ENCODE measurements at places on chromosomes 3 and 15.

- no peak for DNase-seq
Observed at GRCh38 chr15:89359471-89360293, 25.1 kb upstream of the POLG start.

- no peak for DNase-seq
Observed at GRCh38 chr15:77329202-77329601, 90.7 kb downstream of the PEAK1 start.

DNA sequence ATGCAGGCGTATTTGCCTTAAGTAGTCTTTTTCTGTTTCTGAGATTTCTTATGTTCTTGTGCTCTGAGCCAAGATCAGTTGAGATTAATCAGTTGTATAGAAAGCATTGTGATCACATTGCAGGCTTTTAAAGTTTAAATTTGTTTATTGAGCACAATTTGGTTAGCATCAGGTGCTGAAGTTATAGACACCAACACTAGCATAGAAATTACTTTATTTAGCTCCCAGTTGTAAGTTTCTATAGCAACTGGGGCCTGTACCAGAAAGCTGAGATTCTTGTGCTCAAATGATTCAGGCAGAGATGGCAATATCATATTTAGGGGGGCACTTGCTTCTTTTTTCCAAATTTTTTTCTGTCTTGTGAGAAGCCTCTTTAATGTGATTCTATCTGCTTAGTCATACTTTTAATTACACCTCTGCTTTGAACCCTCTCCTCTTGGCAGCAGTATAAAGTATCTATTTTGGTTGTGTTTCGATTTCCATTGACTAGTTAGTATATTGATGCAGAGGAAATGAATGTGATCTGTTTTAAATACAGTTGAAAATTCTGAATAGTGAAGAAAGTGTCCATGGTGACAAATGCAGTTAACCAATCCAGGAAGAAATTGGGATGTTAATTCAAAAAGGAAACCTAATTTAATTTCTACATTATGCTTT, 241.7 kb upstream of the GBE1 start:
- DNase-seq = no peak

GRCh38 chr3:49642708-49643145, 31.4 kb upstream of the APEH start:
- DNase-seq = no peak

DNA sequence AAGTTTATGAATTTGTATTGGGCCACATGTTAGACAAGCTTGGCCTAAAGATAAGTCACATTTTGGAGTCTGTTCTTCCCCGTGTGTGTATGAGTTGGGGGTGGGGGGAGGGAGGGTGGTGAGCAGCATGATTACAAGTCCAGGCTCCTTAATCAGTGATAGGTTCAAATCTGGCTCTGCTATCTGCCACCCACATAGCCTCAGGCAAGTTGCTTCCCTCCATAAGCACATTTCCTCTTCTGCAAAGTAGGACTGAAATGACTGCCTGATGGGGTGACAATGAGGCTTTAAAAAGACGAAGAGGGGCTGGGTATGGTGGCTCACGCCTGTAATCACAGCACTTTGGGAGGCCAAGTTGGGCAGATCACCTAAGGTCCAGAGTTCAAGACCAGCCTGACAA, 1.1 kb upstream of the SPATA12 start:
- no peak for DNase-seq

GRCh38 chr3:29627136-29628117, 346.6 kb downstream of the RBMS3 start:
- no peak for DNase-seq

DNA sequence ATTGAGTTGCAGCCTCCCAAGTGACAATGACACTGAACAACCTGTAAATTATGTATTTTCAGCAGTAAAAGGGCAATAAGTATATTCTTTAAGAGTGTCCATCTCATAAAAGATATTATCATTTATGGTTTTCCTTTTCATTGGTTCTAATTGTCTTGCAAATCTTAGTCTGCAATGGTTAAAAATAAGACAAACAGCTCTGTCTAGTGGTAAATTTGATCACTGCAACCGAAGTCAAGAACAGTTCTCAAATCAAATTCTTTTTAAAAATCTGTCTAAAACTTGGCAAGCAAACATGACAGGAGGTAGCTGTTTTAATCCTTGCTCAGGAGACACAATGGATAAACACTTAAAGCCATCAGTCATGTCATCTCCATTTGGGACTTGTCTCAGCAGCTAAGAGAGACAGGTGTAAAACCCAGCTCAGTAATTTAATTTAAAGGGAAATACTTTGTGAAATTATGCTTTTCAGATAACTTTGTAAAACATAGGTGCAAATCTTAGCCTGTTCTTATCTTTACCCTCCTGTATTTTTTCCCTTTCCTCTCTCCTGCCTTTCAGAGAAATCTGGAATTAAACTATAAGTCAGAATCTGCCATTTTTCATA, 150.3 kb upstream of the ARHGEF26 start:
- peak; percentile 84 for DNase-seq

DNA sequence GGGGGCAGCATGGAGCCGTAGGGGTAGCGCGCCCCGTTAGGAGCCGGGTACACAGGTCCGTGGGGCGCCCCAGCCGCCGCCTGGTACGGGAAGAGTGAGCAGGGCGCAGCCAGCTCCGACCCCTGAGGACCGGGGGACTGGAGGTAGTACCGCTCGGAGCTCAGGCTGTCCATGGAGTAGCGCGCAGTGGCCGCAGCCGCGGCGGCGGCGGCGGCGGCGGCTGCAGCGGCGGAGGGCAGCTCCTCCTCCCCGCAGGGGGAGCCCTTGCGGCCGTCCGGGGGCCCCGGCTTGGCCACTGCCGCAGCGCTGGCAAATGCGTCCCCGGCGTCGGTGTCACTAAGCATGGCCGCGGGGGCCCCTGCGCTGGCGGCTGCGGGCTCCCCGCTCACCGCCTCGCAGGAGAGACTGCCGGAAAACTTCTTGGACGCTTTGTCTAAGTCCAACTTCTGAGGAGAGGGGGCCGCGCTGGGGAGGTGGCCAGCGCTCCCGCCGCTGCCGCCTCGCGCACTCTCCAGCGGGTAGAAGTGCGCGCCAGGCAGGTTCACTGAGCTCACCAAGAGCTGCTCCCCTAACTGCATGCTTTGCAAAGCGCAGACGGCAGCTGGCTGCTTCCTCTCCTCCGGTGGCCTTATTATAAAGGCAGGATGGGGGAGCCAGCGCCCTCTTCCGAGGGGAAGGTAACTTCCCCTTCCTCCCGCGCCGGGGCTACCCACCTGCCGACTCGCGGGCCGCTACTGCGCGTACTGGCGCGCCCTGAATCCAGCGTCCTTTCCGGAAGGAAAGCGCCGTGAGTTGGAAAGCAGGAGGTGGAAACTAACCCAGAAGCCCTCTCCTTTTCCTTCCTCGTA, at the start of gene EOMES:
TSS of gene EOMES (minus strand) at position 607 of the 848 bp plus-strand sequence. CDS start at position 578, 29 bp downstream.
- DNase-seq = peak; percentile 80

DNA sequence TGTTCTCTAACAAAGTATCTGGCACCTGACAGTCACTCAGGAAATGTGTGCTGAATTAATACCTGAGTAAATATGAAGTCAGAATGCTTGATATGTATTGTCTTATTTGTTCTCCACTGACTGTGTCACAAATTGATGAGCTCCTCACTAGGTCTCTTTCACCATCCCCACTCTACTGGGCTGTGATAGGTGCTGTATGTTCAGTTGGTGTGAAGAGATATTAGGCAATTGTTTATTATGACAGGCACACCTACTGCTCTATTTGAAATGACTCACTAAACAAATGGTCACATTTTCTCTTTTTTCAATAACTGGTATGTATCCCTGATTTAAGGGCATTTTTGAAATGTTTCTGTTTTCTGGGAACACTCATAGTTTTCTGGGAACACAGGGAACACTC, 25.2 kb upstream of the CCDC39 start:
- no peak for DNase-seq

DNA sequence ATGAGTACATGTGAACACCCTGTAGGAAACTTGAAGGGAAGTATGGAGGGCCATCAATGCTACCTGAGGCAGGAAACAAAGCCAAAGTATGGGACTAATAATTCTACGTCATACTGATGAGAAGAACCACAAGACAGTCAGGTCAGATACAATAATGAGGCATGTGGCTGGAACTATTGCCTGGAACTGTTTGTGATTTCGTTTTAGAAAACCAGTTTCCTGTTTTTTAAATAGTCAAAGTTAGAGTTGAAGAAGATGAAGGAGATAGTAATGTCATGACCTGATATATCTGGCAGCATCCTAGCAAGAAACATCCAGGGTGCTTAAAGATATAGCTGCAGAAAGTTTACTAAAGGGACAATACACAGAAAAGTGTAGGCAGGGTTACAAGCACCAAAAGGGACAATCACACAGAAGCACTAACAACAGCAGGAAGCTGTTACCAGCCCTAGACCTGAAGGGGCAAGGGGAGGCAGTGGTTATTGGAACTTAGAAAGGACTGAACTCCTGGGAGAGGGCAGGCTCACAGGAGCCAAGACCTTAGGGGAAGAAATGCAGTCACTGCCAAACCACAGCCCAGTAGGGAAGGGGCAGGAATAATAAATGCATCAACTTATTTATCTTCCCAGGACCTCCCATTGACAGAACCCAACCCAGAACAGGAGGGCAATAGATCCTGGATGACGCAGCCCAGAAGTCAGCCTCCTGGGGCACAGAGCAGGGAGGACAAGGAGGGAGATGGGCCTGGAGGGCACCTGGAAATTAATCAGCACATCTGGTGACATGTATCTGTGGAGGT, 302.1 kb upstream of the STT3B start:
- DNase-seq = no peak

DNA sequence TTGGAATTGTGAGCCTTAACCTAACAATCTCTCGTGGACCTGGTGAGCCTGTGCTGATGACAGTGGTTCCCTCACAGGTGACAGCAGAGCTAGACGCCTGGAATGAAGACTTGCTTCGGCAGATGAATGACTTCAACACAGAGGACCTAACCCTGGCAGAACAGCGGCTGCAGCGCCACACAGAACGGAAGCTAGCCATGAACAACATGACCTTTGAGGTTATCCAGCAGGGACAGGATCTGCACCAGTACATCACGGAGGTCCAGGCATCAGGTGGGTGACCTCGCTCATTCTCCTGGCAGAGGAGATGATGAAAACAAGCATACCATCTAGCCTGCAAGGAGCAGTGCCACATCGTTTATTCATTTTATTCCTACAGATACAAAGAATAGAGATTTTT, 316.9 kb upstream of the UMPS start:
- DNase-seq = no peak

DNA sequence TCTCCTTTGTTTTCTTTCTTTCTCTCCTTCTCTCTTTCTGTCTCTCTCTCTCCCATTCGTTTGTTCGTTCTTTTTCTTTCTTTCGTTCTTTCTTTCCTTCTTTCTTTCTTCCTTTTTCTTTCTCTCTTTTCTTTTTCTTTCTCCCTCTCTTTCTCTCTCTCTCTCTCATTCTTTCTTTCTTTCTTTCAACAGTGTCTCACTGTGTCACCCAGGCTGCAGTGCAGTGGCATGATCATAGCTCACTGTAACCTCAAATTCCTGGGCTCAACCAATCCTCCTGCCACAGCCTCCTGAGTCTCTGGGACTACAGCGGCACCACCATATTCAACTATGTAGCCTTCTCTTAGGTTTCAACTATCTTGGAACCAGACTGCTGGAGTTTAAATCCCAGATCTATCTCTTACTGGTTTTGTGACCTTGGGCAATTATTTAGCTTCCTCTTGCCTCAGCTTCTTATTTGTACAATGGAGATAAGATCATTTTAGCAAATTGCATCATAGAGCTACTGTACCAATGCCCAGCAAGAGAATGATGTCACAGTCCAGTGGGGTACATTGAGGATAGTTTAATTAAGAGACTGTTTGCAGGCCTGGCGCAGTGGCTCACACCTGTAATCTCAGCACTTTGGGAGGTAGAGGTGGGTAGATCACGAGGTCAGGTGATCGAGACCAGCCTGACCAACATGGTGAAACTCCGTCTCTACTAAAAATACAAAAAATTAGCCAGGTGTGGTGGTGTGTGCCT, 27.3 kb upstream of the PARL start:
- no peak for DNase-seq

Data from NCI-H82 (cell line).